ENCODE measurements at places on chromosomes 11 and 22.

- ATAC-seq: no peak
Measured at GRCh38 chr22:49699476-49699875, 128.2 kb downstream of the BRD1 start.

DNA sequence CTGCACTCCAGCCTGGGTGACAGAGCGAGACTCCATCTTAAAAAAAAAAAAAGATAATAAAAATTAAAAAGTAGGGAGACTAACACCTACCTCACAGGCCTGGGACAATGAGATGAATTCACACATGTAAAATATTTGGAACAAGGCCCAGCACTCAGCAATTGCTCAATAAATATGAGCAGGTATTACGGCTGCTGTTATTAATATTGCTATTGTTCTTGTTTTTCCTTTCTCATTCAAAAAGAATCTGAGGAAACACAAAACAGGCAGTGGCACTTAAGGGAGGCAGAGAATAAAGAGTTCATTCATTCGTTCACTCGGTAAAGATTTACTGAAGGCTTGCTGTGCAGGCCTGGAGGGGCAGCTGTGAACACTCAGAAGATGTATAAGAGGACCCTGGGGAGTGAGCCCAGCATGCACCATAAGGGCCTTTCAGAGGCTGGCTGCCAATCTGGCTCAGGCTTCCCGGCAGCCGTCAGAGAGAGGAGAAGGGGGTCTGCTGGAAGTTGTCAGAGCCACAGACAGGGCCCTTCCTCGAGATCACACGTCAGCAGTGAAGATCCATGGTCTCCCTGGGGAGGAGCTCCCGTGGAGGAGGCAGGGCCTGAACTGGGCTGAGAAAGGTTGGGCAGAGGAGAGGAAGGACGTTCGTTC, 51.6 kb upstream of the TCF20 start:
- ATAC-seq: no peak

- ATAC-seq: no peak
Measured at GRCh38 chr11:92751594-92751993, 217.9 kb upstream of the MTNR1B start.

GRCh38 chr22:22161924-22162851, 82.4 kb upstream of the VPREB1 start:
- no peak for ATAC-seq

DNA sequence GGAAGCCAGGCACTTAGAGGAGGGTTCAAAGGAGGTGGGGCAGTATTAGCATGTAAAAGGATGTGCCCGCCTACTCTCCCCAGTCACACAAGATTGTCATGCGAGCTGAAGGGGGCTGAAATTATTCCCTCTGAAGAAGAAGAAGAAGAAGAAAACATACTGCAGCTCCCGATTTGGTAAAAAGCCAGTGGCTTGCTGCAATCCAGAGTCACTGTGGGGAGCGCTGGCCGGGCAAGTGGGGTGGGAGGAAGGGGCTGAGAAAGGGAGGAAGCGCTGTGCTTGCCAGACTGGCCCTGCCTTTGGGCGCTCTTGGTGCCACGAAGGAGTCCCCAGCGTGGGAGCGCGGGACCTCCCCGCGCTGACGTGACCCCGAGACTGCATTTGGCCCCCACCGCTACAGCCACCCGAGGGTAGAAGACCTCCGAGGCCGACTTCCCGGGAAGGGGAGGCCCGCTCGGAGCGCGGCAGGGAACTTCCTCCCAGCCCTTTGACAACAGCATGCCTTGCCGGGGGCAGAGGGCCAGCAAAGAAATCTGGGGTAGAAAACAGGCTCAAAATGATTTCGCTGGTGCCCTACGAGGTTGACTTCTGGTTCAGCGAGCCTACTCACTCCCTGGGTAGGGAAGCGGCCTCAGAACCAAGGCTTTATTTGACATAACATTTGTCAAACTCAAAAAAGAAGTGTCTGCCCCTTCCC, 906.3 kb downstream of the DLG2 start:
- peak; percentile 46 for ATAC-seq

- peak; percentile 54 for ATAC-seq
Measured at GRCh38 chr11:67505605-67506396, 638 bp upstream of the PITPNM1 start.

- no peak for ATAC-seq
Measured at GRCh38 chr22:50286701-50287318, 16.6 kb upstream of the MAPK11 start.

DNA sequence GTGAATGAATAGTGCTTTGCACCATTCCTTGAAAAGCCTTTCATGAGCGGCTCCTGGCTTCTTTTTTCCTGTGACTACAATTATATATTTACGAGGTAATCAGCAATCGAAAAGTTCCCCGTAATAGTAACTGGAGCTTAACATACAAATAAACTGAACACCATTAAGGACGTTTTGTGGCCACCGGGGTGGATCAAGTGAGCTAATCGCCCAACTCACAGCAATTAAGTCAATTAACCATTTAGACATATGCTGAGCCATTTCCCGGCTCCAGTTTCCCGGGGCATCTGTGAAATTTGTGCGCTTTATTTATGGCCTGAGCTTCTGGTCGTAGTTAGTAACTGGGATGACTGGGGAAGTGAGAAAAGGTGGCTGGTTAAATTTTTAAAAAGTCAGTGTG, 465.2 kb downstream of the MIAT start:
- no peak for ATAC-seq

DNA sequence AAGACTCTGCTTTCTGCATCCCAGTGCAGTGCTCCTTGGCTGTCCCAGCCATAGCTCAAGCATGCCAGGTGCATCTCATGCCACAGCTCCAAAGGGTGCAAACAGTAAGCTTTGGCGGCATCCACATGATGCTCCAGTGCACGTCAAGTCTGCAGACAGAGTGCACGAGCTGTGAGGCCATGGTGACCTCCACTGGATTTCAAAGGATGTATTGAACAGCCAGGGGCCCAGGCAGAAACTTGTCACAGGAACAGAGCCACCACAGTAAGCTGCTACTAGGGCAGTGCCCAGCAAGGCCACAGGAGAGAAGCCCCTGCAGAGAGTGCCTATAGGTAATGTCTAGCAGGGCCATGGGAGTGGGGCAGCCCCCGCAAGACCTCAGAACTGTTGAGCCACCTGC, 206.8 kb upstream of the DDI1 start:
- ATAC-seq: no peak

DNA sequence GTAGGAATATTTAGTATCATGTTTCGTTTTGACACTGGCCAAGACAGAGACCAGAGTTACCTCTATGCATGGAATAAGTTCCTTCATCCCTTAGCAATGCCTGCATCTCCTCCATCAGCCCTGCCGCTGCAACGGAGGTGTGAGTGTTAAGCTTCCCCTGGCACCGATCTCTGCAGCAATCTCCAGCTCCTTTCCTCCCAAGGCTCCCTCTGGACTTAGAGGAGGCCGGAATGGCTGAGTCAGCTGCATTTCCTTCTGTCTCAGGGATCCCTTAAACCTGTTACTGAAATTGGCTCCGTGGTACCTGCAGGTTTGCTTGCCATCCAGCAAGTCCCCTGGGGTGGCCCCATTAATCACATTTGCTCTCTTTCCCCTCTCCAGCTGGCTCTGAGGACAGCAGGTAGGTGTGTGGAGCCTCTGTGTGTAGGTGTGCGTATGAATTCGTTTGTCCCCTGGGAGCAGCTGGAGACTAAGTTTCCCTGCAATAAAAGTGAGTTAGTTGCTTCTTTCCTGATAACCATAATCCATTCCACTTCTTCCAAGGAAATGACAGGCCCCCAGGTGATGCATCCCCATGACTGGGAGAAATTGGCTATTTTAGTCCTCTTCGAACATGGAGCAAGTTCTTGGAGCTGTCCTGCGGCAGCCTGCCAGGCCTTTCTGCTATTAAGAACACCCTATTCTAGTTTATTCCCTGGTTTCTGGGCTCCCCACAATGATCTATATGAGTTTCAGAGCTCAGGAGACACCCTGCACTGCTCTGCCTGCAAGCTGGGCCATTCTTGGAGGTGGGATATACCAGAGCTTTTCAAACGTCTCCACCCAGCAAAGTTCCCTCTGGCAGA, 457.2 kb upstream of the CADM1 start:
- ATAC-seq: no peak

DNA sequence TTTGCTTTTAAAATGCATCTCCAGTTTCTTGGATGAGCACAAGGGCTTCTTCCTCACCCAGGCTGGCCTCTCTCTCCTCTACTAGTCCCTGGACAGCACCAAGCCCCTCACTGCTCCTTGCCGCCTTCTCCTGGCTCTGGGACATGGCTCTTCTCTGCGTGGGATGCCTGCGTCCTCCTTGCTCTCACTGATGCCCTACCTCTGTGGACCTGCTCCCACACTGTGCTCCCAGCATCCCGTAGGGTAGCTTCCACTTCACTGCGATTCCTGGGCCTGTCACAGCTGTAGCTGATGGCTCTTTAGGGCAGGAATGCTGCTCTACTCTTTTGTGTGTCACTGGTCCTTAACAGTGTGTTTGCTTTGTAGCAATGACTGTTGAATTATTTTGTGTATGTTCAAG, 136.3 kb downstream of the SNX19 start:
- no peak for ATAC-seq

- ATAC-seq: no peak
Measured at GRCh38 chr11:13269775-13270174, 7.8 kb upstream of the BMAL1 start.

DNA sequence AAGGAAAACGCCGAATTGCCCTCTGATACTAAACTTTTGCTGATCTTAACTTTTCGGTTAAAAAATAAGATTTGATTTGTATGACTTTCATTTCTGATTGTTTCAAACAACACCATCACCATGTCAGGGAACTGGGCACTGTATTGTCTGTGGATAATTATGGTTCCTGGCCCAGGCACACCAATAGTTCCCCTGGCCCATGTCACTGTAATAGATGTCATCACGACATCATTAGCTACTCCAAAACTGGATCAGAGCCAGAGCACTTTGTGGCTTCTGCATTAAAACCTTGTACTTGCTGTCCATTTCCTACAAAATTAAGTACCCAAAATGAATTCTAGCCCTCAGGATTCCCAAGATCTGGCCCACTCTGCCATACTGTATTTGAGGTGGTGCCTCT, 119.5 kb upstream of the NARS2 start:
- no peak for ATAC-seq

- no peak for ATAC-seq
Measured at GRCh38 chr22:34414467-34415440, 494.5 kb upstream of the LARGE1 start.

DNA sequence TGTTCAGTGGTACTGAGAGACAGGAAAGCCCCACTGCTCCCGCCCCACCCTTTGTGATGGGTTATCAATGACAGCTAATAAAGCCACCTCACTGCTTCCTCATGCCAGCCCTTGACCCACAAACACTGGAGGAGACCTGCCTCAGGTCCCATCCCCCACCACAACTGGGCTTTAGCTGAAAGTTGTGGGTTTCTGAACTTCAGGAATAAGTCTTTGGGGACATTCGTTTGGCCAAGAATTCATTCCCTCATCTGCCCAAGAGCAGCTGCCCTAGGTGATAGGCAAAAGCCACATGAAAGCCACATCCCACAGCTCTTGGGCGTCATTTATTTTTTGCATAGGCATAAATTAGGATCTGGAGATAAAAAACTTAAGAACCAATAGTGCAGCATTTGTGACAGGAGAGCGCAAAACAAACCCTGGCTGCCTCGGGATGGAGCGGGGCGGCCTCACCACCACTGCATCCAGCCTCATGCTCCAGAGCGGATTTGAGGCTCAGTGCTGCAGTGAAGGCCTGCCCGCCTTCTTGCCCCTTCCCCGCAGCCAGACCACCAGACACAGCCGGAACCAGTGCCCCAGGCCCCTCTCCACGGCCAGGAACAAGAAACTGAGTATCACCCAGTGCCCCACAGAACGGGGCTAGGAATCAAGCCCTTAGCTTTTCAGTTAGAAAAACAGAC, 21.2 kb downstream of the SUN2 start:
- ATAC-seq: no peak

GRCh38 chr22:49953027-49953679, 7.4 kb upstream of the PIM3 start:
- no peak for ATAC-seq
